ENCODE measurements at places on chromosomes 11 and 22. TPM values are rescaled to one million over a fixed set of nuclear protein-coding genes. Genes with fewer than 3 reads are reported as not detected.

Gene FGF4
- total RNA-seq, result not detected

Gene HEPN1
- total RNA-seq, result not detected

Gene SPDYC
- total RNA-seq, result not detected

Gene SDF2L1
- 87.0 TPM for total RNA-seq

Gene CRYBB2
- not detected for total RNA-seq

Gene B4GALNT4
- total RNA-seq, result 1.9 TPM

Gene CCDC87
- 0.91 TPM for total RNA-seq

Gene INSC
- total RNA-seq, result not detected

DNA sequence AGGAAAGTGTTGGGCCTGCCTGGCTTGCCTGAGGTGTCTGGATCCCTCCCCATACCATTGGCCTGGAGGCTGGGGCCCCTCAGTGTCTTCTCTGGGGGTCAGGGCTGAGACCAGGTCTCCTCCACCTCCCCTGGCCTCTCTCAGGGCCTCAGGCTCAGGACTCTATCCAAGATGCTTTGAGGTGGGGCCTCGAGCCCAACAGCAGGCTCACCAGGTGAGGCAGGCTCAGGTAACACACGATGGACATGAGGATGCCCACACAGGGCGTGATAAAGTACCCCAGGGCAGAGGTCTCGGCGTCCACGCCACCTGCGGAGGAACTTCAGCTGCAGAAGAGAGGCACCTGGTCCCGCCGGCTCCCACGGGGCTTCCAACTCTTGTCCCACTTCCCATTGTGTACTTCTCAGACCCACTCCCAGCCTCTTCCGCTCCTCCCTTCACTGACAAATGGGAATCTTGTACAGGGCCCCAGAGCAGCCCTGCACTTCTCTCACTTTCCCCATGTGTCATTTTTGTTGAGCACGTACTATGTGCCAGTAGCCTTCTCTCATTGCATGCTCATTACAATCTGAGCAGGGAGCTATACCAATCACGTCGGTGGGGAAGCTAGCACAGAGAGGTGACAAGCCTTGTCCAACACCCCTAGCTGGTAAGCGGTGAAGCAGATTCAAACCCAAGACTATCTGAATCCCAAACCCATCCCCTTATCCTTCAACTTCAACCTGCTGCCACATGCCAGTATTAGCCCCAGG lies 3.8 kb downstream of the SLC29A2 start:
- H3K27ac ChIP-seq, result peak overlapping the region; percentile 35
- peaks cover 12% of the 10 kb centered on the region for H3K4me1 ChIP-seq
- H3K27me3 ChIP-seq, result no peaks in the 10 kb centered on the region
- no peak overlapping the region for H3K4me3 ChIP-seq
- H3K36me3 ChIP-seq, result peaks cover 76% of the 10 kb centered on the region

- H3K36me3 ChIP-seq, result peaks cover 35% of the 10 kb centered on the region
- H3K27me3 ChIP-seq, result no peaks in the 10 kb centered on the region
- peak overlapping the region; percentile 37 for H3K4me3 ChIP-seq
- H3K27ac ChIP-seq, result peak overlapping the region; percentile 86
Measured at GRCh38 chr11:64900263-64900678, 16.7 kb downstream of the ATG2A start.

- DNase-seq, result no peak
- H3K4me3 ChIP-seq, result no peak overlapping the region
- no peaks in the 10 kb centered on the region for H3K27me3 ChIP-seq
- H3K36me3 ChIP-seq, result peaks cover 14% of the 10 kb centered on the region
- peaks cover 8% of the 10 kb centered on the region for H3K4me1 ChIP-seq
- peak overlapping the region; percentile 42 for H3K27ac ChIP-seq
Measured at GRCh38 chr22:38607680-38608079, 37.7 kb upstream of the DMC1 start.

- no peak for DNase-seq
- no peaks in the 10 kb centered on the region for H3K4me1 ChIP-seq
- H3K4me3 ChIP-seq, result no peak overlapping the region
- no peaks in the 10 kb centered on the region for H3K36me3 ChIP-seq
- no peaks in the 10 kb centered on the region for H3K27me3 ChIP-seq
Measured at GRCh38 chr11:95338430-95338991, 107.5 kb upstream of the SESN3 start.

- H3K36me3 ChIP-seq, result no peaks in the 10 kb centered on the region
- H3K4me3 ChIP-seq, result peak overlapping the region; percentile 24
- peak; percentile 58 for DNase-seq
- no peaks in the 10 kb centered on the region for H3K27me3 ChIP-seq
Measured at GRCh38 chr11:2077061-2077802, 62.0 kb downstream of the IGF2 start.

GRCh38 chr11:60477035-60477445 lies 15.5 kb upstream of the MS4A12 start:
- H3K4me1 ChIP-seq, result no peaks in the 10 kb centered on the region
- no peaks in the 10 kb centered on the region for H3K36me3 ChIP-seq
- H3K27ac ChIP-seq, result no peak overlapping the region
- H3K27me3 ChIP-seq, result peaks cover 21% of the 10 kb centered on the region

DNA sequence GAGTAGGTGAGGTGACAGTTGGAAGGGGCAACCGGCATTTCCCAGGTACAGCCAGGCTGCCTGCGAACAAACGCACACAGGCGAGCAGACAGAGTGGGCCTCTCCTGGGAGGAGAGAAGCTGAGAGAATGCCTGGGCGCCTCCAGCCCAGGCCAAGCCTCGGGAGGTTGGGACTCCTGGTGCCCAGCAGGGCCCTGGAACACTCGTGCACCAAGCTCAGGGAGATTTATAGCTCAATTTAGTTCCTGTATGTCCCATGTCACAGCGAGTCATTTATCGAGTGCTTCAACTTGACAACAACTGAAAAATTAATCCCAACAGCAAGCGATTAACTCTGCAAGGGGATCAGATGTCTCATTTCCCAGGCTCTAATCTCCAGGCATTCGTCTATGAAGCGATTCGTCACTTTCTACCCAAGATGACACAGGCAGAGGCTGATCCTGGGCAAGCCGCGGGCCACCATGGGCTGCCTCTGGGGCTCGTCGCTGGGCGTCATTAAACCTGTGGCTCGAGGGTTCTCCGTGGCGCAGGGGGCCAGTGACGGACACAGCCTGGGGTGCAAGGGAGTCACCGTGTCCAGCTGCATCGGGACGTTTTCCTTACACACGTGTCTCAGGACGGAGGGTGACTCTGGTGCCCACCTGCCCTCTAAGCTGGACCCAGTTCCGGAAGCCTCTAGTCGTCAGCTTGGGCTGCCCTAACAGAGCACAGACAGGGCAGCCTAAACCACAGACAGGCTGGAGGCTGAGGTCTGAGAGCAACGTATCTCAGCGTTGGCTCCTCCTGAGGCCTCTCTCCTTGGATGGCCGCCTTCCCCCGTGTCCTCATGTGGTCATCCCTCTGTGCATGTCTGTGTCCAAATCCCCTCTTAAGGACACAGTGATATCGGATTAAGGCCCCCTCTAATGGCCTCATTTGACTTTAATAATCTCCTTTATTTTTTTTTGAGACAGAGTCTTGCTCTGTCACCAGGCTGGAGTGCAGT lies 154.1 kb downstream of the CTTN start:
- H3K36me3 ChIP-seq, result peaks cover 6% of the 10 kb centered on the region
- H3K4me1 ChIP-seq, result peaks cover 12% of the 10 kb centered on the region
- no peak overlapping the region for H3K4me3 ChIP-seq
- H3K27ac ChIP-seq, result no peak overlapping the region
- H3K27me3 ChIP-seq, result no peaks in the 10 kb centered on the region

- no peak overlapping the region for H3K27ac ChIP-seq
- no peaks in the 10 kb centered on the region for H3K36me3 ChIP-seq
- DNase-seq, result peak; percentile 5
- no peak overlapping the region for H3K4me3 ChIP-seq
- no peaks in the 10 kb centered on the region for H3K4me1 ChIP-seq
Measured at GRCh38 chr11:82718307-82718706, 15.4 kb downstream of the FAM181B start.

DNA sequence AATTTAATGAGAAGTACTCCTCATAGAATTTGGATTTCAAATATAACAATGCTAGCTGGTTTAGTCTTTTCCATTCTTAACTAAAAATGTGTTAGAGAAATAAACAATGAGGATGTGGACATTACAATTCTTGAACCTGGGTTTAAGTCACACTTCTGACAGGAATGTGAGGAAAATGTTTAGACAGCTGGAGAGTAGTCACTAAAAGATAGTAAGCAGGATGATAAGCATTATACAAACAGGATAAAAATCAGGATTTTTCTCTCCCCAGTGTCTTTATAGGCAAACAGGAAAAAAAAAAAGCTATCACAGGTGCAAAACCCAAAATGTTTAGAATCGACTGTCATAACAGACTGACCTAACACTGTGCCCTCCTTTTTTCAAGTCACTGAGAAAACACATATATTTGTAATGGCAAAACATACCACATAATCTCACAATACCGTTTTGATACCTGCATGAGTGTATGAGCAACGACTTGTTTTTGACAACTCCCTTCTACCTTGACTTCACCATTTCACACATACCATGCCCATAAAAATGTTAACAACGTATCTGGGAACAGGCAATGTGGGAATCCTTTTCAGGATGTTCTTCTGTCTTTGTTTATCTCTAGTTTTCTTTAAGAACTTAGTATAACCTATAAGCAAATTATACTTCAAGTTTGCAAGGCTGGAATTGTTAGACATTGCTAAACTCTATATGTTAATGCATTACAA lies 242.0 kb downstream of the SBF2 start:
- H3K4me3 ChIP-seq, result no peak overlapping the region
- DNase-seq, result no peak
- H3K36me3 ChIP-seq, result no peaks in the 10 kb centered on the region
- no peak overlapping the region for H3K27ac ChIP-seq
- H3K4me1 ChIP-seq, result peaks cover 9% of the 10 kb centered on the region

DNA sequence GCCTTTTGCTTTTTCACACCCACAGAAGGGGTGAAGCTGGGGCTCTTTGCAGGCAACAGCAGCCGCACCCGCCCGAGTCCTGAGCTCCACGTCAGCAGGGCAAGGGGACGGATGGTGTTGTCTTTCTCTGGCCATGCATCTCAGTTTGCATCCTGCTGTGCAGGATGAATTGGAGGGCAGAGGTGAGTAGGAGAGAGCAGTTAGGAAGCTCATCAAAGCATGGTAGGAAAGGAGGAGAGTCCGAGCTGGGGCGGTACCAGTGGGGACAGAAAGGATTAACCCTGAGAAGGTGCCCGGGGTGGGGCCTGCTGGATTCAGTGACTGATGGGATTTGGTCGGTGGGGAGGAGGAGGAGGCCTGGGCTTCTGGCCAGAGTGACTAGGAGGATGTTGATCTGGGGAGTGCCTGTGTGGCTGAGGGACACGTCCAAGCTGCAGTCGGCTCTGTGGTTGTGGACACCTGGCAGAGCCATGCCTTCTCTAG lies 14.6 kb downstream of the FAM83F start:
- no peak overlapping the region for H3K4me3 ChIP-seq
- H3K4me1 ChIP-seq, result peaks cover 4% of the 10 kb centered on the region
- H3K27ac ChIP-seq, result no peak overlapping the region
- DNase-seq, result no peak
- no peaks in the 10 kb centered on the region for H3K27me3 ChIP-seq

DNA sequence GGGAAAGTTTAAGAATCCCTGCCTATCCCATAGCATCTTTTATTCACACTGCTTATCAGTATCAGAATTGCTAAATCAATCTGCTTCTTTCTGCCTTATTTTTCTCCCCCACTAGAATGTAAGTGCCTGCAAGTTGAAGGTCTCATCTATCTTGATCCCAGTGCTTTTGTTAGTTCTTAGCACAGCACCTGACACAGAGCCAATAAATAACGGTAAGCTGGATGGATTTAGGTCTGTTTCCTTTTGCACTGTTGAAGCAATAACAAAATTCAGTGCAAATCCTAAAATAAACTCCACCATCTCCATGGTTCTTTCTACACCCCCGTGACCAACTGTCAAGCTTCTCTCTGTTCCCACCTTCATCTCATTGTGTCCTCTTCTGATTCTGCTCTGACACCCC lies 36.7 kb upstream of the CD44 start:
- H3K27ac ChIP-seq, result no peak overlapping the region
- no peaks in the 10 kb centered on the region for H3K4me1 ChIP-seq
- H3K27me3 ChIP-seq, result no peaks in the 10 kb centered on the region
- no peak for DNase-seq
- H3K4me3 ChIP-seq, result no peak overlapping the region

DNA sequence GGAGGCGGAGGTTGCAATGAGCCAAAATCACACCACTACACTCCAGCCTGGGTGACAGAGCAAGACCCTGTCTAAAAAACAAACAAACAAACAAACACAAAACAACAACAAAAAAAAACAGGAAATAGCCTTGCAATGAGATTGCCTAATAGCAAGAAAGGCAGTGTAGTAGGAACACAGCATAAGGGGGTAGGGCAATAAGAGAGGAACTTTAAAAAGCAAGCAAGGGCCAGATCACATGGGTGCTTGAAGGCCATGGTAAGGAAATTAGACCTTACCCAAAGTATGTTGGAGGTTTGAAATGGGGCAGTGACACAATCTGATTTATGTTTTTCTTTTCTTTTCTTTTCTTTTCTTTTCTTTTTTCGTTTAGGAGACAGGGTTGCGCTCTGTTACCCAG lies 34.7 kb upstream of the NRIP3 start:
- H3K4me1 ChIP-seq, result no peaks in the 10 kb centered on the region
- DNase-seq, result no peak
- H3K4me3 ChIP-seq, result no peak overlapping the region
- no peak overlapping the region for H3K27ac ChIP-seq
- peaks cover 12% of the 10 kb centered on the region for H3K27me3 ChIP-seq

DNA sequence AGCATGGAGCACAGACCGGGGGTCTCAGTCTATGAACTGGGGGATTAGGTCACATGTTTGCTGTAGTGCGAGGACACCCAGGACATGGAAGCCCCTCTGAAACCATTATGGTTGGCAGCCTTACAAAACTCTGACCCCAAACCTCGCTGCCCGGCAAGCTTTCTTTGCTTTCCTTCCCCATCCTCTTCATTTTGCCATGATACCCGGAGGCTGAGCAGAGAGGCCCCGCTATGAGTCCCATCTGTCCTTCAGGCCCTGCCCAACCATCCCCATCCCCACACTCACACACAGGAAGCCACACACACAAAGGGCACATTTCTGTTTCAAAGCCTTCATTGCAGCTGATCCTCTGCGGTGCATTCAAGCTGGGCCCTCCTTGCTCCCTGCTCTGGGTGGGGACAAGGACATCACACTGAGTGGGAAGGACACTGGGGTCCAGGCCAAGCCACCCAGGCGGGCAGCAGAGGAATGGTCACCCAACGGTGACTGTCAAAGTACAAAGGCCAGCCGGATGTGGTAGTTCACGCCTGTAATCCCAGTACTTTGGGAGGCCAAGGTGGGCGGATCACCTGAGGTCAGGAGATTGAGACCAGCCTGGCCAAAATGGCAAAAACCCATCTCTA lies 176.5 kb downstream of the CTTN start:
- no peak for DNase-seq
- no peaks in the 10 kb centered on the region for H3K36me3 ChIP-seq
- no peaks in the 10 kb centered on the region for H3K4me1 ChIP-seq
- no peaks in the 10 kb centered on the region for H3K27me3 ChIP-seq

- H3K36me3 ChIP-seq, result peaks cover 42% of the 10 kb centered on the region
- no peak overlapping the region for H3K27ac ChIP-seq
- no peaks in the 10 kb centered on the region for H3K4me1 ChIP-seq
- no peak for DNase-seq
- no peaks in the 10 kb centered on the region for H3K27me3 ChIP-seq
Measured at GRCh38 chr11:997907-998306, 38.6 kb downstream of the MUC6 start.

Measured in Calu3 (cell line).